ENCODE measurements at places on chromosomes 4 and X. TPM values are rescaled to one million over a fixed set of nuclear protein-coding genes. Genes with fewer than 3 reads are reported as not detected.

DNA sequence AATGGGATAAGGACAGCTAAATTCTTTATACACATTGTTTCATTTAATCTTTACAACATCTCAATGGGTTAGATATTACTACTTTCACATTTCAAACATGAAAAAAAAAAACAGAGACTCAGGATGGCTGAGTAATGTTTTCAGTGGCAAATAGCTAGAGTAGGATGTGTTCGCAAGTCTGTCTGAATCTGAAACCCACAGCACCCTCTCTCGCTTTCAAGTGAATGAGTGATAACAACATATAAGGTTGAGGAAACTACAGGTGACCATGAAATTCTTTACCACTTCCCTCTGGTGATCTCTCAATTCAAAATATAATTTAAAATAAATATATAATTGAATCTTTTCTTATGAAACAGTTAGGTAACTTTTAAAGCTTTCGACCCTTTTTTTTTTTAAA lies 162.6 kb downstream of the PRR32 start:
- no peak for ATAC-seq

GRCh38 chr4:130071746-130072145 lies 975.8 kb downstream of the C4orf33 start:
- ATAC-seq, result no peak

CENPVL1 gene
- not detected for total RNA-seq

- no peak for ATAC-seq
Observed at GRCh38 chr4:140308366-140309123, 64.9 kb upstream of the SCOC start.

- no peak for ATAC-seq
Observed at GRCh38 chr4:46894826-46895225, 14.2 kb downstream of the COX7B2 start.

- ATAC-seq, result no peak
Observed at GRCh38 chrX:48904180-48904579, 6.5 kb downstream of the PQBP1 start.

DNA sequence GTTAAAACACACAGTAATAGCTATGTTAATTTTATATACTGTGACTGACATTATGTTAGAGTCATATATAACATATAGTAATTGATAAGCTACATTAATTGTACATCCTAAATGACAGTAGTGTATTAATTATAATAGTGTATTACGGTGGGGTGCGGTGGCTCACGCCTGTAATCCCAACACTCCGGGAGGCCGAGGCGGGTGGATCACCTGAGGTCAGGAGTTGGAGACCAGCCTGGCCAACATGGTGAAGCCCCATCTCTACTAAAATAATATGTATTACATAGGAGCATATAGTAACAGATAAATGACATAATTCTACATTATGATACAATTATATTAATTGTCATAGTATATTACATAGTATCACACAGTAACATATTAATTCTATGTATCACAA lies 12.2 kb downstream of the ASMTL start:
- ATAC-seq, result no peak

DNA sequence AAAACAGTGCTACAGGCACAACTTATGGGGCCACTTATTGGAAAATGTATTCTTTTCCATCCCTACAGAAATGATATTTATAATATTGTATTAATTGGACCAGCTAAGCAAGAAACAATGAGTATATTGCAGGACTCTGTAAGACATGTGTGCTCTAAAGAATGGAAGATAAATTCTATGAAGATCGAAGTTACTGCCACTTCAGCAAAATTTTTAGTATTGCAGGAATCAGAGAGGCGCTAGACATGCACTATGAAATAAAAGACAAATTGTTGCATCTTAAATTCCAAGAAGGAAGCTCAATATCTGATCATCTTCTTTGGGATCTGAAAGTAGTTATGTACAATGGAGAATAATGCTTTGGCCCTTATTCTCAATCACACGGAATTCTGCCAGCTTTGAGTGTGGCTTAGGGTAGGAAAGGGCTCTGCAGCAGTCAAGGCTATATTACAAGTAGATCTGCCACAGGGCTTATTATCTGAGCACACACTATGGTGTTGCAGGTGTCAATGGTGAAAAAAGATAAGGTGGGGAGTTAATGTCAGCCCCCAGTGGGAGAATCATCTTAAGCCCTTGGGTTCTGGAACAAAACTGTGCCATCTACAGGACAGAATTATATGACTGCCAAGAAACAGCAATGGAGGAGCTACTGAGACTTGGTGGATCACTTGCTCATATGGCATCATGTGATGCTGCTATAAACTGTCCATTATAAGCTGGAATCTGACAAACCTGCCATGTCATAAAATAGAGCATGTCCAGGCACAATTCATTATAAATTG lies 334.0 kb upstream of the NDST3 start:
- no peak for ATAC-seq

DNA sequence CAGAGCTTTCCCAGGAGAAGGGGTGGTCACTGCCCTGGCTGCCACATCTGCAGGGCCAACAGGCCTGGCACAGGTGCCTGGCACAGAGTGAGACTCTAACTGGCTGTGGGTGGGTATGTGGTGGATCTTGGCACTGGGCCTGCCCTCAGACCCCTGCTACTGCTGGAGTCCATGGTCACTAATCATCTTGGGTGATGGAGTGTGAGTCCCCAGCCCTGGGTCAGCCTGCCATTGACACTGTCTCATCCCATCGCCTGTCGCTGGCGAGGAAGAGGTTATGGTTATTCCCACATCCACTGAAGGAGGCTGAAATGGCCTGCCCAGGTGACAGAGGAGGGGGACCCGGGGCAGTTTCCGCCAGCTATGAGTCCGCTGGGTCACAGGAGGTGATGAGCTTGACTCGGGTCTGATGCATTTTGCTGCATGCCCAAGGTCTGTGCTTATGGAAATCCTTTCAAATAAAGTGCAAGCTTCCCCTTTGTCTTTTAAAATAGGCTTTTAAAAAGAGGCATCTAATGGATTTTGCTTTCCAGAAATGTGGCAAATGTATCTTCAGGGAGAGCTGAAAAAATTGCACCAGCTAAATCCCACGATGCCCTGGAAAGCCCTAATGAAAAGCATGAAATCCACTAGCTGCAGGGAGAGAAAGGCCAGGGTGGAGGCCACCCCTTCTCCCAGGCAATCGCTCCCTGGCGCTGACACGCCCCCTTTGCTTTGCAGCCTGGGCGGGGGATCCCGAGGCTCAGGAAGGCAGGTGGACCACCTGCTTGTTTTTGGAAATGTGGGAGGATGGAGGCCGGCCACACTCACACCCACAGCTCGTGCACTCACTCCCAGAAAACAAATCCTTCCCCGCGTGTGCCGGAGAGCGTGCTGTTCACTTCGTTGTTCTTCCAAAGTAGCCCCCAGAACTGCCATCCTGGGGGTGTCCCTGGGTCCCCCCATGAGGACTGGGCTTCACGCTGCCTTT lies 54.9 kb downstream of the ABLIM2 start:
- ATAC-seq, result no peak

CLIC2 gene
- not detected for total RNA-seq

DNA sequence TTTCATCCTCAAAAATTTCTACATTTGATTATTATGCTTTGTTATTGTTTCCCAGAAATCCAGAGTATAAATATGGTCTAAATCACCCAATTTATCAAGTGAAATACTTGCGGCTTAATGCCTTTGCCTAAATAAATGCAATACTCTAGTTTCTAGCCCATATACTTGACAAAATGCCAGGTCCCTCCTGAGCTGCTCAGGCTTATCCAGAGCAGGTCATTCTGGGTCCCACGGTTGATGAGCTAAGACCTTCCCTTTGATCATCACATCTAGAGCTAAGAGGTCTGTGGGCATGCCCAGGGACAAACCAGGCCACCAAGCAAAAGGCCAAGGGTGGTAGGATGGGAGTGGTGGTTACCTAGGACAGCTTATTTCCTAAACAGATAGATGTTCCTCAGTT lies 180.1 kb downstream of the SMIM20 start:
- ATAC-seq, result peak; percentile 76

GPR82 gene
- total RNA-seq, result not detected

DNA sequence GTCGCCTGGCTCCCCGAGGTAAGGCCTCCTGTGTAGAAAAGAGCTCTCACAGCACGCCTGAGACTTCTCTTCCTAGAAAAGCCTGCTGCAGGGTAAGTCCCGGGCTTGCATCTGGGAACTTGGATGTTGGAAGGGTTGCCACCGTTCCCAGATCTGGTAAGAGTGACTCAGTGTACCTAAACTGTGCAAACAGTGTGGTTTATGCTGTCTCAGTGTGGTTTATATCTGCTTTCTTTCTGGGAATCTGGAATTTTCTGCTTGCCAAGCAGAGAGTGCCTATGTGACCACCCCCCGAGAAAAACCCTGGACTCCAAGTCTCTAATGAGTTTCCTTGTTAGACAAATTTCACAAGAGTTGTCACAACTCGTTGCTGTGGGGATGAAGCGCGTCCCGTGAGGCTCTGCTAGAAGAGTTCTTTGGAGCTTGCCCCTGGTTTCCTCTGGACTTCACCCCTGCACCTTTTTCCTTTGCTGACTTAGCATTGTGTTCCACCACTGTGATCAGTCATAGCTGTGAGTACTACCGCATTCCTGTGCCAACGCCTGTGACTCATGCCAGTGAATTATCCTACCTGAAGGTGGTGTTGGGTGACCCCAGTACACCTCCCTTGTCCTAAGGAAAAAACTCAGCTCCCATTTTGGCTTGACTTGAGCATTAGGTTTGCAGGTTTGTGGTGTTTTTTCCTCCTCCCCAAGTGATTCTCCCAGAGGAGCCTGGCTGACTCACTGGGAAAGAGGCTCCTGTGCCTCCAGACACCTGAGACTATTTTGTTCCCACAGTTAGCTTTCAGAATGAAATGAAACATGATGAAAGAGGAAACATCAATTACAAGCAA lies 14.5 kb downstream of the SLC2A9 start:
- peak; percentile 43 for ATAC-seq

- ATAC-seq, result no peak
Observed at GRCh38 chr4:114180481-114180880, 201.0 kb upstream of the ARSJ start.

HS6ST2 gene
- 0.08 TPM for total RNA-seq

GRCh38 chrX:12929701-12930100 lies 23.3 kb downstream of the TLR8 start:
- ATAC-seq, result peak; percentile 65

DNA sequence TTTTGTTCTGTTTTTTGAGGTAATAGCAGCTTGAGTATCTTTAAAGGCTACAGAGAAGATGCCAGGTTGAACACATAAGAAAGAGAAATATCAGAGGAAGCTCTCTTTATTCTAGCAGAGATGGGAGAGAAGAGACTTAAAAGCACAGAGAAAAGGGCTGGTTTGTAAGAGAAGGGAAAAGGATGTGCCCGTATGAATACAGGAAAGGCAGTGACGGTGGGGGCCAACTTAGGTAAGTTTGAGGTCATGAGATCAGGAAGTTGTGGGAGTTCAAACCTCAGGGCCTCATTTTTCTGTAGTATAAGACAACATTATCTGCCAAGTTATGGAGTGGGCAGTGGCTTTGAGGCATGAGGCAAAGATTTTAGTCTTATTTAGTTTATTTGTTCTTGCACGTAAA lies 121.3 kb upstream of the S100G start:
- ATAC-seq, result peak; percentile 90

DNA sequence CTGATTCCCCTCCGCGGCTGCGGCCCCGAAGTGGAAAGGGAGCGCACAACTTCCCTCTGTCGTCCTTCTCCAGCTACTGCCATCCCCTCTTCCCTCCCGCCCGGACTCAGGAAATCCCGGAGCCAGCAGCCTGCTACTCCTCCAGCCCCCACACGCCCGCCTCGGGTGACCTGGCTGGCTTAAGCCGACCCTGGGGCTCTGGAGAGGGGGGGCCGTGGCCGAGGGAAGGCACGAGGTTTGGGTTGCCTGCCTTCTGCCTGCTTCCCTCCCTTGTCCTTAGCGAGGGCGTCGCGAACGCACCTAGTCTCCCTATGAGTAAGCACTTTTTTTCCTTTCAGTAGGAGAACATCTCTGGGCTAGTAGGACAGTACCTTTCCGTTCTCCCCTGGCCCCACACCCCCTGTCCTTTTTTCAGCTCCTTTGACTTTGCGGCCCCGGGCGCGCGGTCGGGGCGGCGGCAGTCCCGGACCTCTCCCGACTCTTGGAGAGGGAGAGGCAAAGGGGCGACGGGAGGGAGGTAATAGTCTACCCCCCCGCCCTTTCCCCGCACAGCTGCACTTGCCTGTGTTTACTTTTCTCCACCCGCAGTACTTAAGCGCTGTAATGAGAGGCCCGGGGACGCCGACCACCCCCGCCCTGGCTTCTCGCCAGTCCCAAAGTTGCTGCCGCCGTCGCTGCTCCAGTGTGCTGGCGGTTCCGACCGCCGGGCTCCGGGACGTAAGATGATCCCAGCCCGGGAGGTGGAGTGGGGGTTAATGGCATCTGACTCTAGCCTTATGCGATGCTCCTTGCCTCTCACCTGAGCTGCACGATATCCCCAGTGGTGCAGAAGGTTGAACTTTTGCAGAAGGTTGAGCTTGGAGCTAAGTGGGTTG lies 868 bp downstream of the PLS3 start:
- ATAC-seq, result no peak

DNA sequence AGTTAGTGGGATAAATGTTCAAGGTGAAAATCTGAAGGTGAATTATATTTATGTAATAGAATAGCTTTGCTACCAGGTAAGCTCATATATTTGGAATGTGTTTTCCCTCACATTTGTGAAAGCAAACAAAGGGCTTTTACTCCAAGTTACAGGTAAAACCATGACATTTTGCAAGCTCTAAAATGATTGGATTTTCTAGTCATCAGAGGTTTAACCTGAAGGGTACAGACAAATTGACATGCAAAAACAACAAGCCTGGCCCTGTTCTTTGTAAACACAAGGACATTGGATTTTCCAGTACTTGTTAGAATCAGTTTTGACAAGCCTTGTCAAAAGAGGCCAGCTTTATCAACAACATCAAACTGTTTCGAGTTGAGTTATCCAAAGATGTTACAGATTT lies 51.7 kb downstream of the ZFX start:
- ATAC-seq, result no peak

DNA sequence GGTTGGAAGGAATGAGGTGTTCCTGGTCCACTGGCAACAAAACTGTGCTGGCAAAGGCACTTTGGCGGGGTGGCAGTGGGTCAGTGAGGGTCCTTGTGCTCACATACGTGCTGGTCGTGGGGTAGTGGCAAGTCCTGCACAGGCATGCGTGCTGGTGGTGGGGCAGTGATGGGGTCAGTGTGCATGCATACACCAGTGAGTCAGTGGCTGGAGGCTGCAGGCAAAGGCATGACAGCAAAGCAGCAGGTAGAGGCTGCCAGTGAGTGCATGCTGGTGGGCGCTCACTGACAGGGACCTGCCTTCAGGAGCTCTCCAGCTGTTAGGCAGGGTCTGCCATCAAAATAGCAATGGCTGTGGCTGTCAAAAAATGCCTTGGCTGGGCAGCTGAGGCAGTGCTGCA lies 42.1 kb downstream of the TMPRSS11E start:
- no peak for ATAC-seq

DNA sequence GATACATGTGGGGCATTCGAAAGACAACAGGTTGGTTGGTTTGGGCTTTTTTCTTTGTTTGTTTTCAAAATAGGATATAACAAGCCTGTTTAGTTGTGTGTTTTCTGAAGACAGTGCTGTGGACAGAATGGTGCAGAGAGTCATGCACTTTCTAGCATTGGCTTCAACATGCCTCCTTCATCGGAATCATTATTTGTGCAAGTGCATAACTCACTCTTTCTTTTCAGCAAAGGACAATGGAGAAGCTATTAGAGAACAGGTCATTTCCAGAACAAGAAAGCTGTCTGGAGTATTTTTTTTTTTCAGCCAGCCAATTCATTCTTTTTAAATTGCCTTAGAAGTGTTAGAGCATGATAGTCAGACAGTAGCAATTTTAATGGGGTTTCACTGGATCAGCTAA lies 225.8 kb downstream of the STK32B start:
- ATAC-seq, result no peak

All from activated T-helper 17 cell treated with anti-CD3 and anti-CD28 coated beads, Interleukin-2, amount 50 U/mL, for 72 hours (primary cell).